COR-L47 (cell line): ENCODE measurements at places on chromosomes 3 and 15.

DNA sequence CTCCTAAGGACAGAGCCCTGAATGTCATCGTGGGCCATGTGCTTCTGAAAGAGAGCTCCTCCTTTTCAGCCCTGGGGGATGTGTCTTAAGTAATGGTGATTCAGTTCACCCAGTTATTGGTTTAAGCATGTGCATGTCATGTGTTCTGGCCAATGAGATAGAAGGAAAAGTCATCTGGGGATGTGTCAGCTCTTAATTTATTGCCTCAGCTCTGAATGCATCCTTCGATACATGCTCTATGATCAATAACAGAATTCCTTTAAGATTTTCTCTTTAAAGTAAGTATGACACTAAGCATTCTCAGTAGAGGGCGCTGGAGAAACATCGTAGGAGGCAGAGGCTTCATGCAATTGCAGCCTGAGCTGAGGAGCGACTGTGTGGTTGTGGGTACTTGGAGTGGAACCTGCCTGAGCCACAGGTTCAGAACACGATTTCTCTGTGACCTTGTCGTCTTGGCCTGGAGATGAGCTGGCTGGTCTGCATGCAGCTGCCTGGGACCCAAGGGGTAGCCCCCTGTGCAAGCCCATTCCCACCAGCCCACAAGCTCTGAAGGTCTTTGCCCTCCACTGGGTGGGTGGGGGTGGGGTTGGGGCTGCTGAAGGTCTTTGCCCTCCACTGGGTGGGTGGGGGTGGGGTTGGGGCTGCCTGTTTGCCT lies 69.5 kb downstream of the C3orf38 start:
- peak; percentile 45 for DNase-seq

DNA sequence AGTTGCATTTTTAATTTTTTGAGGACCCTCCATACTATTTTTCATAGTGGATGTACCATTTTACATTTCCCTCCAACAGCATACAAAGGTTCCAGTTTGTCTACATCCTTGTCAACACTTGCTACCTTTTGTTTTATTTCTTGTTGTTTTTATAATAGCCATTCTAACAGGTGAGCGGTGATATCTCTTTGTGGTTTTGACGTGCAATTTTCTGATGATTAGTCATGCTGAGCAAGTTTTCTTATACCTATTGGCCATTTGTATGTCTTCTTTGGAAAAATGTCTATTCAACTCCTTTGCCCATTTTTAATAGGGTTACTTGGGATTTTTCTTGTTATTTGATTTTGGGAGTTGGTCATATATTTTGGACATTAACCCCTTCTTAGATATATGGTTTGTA lies 187.0 kb downstream of the CDIN1 start:
- no peak for DNase-seq

GRCh38 chr3:195441992-195442572 lies 738 bp downstream of the ACAP2 start:
- DNase-seq: no peak

GRCh38 chr15:39598186-39598850 lies 17.4 kb downstream of the THBS1 start:
- DNase-seq: no peak

DNA sequence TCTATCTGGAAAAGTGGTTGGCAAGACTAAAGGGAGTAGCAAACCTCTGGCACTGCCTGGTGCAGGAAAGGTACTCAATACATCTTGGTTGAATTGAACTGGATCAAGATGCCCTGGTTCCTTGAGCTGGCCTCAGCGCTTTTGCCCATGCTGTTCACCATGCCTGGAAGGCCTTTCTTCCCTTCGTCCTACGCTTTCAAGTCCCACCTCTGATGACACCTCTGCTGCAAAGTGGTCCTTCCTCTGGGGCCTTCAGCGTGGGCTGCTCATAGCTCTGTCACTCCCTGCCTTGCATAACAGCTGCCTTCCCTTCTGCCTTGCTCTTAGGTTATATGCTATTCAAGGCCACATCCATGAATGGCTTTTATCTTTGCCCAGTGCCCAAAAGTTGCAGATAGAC lies 23.0 kb downstream of the ITGA11 start:
- DNase-seq: no peak

- DNase-seq: no peak
Observed at GRCh38 chr15:63672369-63672768, 75.2 kb downstream of the FBXL22 start.

GRCh38 chr15:88605189-88606069 lies 15.7 kb upstream of the AEN start:
- DNase-seq: peak; percentile 54

GRCh38 chr3:57170946-57171345 lies 5.8 kb upstream of the IL17RD start:
- no peak for DNase-seq
